ENCODE measurements at places on chromosomes 4 and X.

DNA sequence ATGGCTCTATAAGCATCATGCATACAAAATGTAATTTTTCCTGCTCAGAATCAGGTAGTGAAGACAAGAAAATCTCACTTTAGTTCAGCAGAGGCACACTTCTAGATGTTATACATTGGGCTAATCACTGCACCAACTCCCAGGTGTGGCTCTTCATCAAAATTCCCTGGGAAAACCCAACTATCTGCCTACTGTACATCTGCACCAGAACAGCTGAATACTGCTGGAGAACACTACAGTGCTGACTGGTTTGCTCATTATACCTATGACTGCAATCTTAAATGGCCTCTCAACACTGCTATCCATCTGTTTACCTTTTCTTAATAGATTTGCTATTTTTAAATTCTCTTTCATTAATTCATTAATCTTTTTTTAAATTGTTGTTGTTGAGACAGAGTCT is 92.0 kb downstream of the UGT8 start:
- no peak for DNase-seq

DNA sequence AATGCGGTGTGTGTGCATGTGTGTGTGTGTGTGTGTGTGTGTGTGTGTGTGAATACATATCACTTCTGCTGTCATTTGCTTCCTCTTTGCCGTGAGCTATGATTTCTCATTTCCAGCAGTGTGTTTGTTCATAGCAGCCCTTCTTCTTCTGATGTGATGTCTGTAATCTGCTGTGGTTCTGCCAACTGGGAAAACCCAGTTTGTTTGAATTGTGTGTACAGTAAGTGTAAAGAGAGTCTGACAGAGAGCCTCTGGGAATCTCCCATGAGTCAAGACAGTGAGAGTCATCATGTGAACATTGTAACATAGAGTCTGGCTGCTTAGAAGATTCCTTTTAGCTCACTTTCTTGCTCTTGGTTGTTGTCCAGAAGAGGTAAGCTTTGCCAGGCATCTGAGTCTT is 8.4 kb upstream of the NWD2 start:
- DNase-seq: no peak

DNA sequence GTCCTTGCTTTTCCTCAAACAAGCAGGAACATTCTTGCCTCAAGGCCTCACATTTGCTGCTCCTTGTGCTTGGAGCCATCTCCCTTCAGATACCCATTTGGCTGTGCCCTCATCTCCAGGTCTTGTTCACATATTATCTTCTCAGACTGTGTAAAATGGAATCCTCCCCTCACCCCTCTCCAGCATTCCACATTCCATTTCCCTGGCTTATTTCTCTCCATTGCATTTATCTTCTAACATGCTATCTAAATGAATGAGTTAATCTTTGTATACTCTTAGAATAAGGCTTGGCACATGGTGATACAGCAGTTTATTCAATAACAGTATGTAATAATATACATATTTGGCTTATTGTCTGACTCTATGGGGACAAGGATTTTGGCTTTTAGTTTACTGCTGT is 8.8 kb upstream of the GALNT7 start:
- no peak for DNase-seq

- no peak for DNase-seq
Measured at GRCh38 chr4:168558599-168558998, 61.7 kb downstream of the PALLD start.

Data from SW480 (cell line).